ENCODE measurements at places on chromosomes 4 and X.

DNA sequence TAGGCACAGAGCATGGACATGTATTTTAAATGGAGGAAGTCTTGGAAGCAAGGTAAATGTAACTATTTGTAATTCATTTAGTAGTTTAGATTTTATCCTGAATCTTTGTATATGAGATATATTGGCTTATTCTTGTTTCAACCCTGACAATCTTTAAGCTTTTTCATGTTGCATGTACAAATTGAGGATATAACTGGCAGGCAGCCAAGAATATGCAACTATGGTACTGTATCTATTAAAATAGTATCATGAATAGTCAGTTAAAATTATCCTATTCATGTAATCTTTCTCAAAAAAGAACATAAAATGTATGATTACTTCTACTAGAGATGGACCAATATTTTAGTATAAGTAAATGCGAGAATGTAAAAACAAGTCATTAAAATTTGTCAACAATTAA is 1141.5 kb downstream of the PCDH18 start:
- no peak for DNase-seq

GRCh38 chrX:104105330-104106262 is 6.7 kb upstream of the ZCCHC18 start:
- DNase-seq, result no peak

DNA sequence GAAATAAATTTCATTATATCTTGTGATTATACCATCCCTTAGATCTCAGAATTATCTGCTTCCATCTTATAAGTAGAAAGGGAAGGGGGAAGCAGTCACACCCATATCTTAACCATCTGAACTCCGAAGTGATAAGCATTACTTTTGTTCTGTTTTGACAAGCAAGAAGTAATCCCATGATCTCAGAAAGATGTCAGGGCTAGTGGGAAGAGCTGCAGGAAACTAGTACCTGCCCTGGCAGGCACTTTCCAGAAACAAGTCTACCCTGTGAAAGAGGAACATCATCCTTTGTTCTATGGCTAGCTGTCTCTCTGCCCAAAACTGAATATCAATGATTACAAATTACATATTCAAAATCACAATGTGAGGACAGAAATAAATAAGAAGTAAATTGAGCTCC is 244.4 kb downstream of the SPOCK3 start:
- peak; percentile 16 for DNase-seq

GRCh38 chrX:12974305-12974795 is 560 bp upstream of the TMSB4X start:
- peak; percentile 48 for DNase-seq

- DNase-seq, result no peak
Observed at GRCh38 chr4:184972991-184973390, 45.3 kb upstream of the HELT start.
